ENCODE measurements at places on chromosomes 13 and 19.

DNA sequence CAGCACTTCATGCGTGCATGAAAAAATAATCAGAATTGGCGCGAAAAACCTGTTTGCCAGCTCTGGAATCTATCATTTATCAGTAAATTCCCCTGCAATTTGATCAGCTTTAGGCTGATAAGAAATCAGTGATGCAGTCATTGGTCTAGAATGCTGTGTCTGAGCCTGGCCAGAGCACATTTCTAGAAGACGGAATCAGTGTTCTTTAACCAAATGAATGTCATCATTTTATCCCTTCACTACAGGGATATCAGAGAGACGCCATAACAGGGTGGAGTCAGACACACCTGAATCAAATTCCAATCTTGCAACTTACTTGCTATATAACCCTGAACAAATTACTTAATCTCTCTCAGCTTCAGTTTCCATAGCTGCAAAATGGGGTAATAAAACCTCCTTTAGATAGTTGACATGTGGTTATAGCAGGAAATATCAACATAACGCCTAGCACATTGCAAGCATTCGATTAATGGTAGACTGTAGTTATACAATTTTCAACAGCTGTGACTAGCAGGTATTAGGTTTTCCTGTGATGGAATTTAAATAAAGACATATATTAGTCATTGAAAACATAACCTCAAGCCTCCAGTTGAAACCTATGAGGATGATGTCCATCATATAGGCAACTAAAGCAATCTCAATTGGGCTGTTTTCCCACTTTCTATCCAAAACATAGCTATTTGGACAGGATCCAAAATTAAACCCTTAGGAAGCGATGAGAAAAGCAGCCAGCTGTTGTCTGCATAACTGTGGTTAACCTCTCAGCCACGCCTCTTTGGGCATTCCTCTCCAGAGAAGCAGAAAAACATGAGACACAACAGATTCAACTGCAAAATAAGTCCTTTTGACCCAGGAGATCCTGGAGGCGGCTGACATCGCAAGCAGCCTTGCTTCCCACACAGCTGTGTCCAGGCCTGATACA lies 51.6 kb upstream of the UBL3 start:
- peak; percentile 63 for DNase-seq

DNA sequence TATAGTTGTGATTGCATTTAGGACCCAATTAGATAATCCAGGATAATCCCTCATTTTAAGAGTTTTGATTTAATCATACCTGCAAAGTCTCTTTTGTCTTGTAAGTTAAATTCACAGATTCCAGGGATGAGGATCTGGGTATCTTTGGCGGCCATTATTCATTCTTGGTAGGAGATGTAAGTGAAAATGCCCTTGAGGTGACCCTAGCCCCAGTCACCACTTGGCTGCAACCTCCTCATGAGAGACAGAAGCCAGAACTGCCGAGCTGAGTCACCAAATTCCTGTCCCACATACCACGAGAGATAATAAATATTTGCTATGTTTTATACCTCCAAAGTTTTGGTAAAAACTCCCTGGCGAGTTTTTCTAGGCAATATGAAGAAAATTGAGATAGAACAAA lies 389.4 kb downstream of the RFC3 start:
- DNase-seq: no peak

DNA sequence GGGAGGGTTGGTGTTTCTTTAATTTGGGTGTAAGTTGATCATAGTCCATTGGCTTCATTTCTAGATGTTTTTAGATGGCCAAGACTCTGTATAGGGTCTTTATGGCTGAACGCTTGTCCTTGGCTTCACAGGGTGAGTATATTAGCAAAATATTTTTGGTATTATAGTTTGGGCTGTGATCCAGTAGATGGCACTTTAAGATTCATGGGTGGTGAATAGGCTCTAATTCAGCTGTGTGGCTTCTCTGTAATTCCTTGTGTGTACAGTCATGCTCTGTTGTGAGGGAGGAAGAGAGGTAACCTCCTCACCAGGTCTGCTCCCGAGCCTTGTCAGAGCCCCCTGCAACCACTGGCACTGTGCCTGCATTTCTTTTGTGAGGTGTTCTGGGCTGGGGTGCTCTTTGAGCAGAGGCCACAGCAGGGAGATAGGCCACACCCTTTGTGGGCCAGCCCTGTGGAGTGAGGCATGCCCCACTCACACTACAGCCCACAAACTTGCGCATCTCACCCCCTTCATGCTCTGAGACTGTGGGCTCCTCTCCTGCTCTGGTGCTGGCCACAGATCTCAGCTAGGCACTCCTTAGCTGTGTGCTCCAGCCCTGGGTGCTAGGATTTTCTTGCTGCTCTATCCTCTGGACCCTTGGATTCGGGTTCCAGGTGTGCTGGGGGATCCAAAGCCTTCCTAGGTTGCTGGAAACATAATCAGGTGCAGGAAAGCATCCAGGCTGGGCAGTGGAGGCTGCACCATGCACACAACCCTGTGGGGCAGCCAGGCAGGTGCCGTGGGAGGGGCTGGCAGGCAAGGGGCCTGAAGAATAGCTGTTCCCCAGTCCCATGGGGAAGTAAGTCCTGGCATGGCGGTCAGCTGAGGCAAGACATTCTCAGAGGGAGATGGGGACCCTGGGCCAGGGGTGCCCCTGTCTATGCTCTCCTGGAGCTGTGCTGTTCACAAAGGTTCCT lies 193.9 kb downstream of the GPC5 start:
- DNase-seq: no peak

GRCh38 chr13:21075011-21075378 lies 13.6 kb upstream of the LATS2 start:
- peak; percentile 13 for DNase-seq

DNA sequence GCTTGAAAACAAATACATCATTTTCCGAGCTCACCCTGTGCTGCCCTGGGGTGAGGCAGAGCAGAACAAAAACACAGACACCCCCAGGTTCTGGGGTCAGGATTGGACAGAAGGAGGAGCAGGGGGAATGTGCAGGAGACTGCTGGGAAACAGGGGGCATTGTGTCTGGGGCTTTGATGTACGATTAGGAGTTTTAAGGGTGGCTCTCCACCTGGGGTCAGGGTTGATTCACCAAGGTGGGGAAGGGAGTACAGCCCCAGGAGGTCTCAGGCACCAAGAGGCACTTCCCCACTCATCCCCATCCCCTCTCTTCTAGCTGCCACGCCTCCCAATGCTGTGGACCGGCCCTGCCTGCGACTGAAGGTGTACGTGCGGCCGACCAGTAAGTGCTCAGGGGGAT lies 12.6 kb downstream of the EFNA2 start:
- DNase-seq: no peak

- peak; percentile 46 for DNase-seq
These were observed 21.0 kb downstream of the RFX1 start for GRCh38 chr19:13984875-13985741.

DNA sequence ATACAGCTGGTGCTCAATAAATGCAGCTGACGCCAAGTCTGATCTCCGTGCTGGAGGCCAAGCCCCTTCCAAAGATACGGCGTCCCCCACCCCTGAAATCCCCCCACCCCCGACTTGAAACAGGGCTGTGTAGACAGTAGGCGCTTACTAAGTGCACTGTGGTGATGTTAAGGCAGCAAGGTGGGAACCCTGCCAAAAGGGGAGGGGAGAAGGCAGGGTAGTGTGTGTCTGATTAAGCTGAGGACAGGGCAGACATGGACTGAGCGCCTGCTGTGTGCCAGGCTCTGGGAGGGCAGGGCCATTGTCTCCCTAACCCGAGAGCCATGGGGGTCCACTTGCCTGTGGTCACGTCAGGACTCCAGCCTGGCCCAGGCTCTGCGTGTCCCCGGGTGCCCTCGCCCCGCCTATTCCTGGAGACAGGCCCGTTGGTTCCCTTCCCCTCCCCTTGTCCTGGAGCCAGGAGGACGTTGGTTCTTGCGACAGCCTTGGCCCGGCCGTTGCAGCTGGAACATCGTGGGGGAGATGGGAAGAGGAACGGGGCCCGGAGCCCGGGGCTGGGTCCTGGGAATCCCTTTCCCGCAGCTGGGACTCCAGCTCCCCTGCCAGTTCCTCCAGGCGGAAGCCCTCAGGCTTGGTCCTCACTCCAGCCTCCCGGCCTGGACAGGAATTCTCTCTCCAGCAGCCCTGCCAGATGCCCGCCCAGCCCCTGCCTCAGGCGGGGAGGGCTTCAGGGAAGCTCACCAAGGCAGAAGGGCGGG lies 1.7 kb upstream of the ELANE start:
- no peak for DNase-seq

DNA sequence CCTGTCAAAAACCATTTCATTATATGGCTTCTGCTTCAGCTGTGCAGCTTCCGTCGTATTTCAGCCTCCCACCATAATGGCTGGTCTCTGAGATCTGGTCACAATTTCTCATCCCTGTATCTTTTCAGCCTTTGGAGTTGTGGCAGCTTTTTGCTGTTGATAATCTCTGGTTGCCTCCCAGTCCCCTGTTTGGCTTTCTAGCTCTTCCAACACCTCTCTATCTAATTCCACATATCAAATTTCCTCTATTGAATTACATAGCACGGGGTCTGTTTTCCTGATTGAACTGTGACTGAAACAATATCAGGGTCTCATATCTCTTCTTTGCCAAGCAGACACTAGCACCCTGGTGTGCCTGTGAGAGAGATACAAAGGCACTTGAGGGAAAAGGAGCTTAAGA lies 222.1 kb upstream of the OBI1 start:
- DNase-seq: no peak

DNA sequence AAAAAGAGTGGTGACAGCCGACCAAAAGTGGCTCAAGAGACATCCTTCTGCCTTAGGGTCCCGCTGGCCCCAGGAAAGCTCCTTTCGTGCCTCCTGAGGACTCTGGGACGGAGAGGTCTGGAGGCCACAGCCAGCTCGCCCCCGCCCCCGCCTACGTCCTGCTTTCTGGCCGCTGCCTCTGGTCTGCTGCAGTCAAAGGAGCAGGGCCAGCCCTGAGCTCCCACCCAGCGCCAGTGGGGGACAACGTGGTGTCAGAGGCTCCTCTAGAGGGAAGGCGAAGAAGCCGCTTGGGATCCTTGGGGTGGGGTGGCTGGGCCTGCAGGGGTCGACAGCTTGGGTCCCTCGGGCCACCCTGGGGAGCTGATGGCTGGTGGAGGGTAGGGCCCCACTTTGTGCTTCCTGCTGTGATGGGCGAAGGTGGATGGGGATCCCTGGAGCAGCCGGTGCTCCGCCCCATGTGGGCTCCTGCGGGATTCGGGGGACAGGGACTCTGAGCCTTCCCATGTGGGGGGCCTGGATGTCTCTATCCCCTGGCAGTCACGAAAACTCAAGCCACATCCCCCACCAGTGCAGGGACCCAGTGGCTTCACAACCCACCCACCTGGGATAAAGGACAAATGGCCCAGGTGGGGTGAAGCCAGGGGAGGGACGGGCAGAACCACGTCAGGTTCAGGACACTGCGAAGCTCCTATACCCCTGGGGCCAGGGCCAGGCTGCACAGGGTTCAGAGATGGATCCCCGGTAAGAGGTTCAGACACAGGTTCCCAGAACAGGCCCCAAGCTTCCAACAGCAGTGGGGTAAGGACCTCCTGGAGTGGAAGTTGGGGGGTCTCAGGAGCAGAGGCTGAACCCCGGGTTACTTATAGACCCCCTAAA lies 9.0 kb upstream of the DIRAS1 start:
- no peak for DNase-seq

Data from CD4-positive, alpha-beta T cell treated with Interleukin-4 for 4 hours (primary cell).